BE2C (cell line): ENCODE measurements at places on chromosomes 11 and 22.
A peak's percentile ranks its signal among the peaks of the same experiment; 100 is the strongest.

GRCh38 chr11:127766734-127767133, 766.2 kb upstream of the KIRREL3 start:
- DNase-seq: no peak

DNA sequence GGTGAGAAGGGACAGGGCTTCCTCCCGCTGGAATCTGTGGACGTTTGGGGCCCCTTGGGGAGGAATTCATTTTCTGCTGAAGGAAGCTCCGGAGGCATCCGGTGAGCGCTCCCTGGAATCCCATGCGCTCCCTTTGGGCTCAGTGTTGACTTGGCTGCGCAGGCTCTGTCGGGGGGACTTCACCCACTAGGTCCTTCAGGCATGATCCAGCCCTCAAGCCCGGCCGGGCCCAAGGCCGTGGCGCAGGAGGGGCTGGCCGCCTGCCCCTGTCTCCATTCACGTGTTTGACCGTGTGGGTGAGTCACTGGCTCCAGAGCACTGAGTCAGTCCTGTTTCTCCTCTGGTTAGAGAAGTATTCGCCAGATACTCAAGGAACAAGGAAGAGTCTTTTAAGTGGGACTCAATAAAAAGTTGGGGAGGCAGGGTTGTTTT, 1.4 kb downstream of the CTTN start:
- DNase-seq: no peak

DNA sequence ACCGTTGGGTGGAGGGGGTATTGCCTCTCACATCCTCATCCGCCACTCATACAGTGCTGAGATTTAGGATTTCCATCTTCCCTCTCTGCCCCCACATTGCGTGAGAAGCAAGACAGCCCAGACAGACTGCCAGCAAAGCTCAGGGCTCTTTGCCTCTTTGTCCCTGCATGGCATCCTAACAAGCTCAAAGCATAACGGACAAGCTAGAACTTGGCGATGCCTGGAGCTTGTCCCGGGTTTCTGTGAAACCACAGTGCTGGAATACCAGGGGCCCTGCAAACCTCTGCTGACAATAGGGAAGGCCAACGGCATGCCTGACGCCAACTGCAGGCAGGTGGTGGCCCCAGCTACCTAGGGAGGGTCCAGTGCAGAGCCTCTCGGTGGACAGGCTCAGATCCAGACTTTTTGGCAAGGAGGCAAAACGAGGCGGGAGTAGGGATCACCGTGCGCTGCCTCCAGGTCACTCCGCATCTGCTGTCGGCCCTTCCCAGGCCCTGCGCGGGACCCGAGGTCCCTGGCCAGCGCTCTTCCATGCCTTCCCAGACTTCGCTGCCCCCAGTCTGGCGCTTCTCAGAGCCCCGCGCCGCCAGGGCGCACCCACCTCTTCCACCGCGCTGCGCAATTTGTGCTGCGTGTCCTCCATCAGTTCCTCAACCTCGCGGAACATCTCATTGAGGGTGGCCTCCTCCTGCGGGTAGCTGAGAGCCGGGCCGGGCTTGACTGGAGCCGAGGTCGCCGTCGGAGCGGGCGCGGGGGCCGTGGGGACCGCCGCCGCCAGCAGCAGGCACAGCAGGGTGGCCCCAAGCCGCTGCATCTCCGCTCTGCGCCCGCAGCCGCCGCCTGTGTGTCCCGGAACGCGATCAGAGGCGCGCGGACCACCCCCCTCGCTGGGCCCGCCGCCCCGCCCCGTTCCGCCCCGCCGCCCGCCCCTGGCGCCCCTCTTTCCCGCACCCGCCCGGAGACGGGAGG, at the start of gene DKK3:
DKK3 (minus strand) TSS at position 858 of the 969 bp plus-strand sequence; CDS start at position 814, 44 bp downstream.
- peak; percentile 23 for DNase-seq

DNA sequence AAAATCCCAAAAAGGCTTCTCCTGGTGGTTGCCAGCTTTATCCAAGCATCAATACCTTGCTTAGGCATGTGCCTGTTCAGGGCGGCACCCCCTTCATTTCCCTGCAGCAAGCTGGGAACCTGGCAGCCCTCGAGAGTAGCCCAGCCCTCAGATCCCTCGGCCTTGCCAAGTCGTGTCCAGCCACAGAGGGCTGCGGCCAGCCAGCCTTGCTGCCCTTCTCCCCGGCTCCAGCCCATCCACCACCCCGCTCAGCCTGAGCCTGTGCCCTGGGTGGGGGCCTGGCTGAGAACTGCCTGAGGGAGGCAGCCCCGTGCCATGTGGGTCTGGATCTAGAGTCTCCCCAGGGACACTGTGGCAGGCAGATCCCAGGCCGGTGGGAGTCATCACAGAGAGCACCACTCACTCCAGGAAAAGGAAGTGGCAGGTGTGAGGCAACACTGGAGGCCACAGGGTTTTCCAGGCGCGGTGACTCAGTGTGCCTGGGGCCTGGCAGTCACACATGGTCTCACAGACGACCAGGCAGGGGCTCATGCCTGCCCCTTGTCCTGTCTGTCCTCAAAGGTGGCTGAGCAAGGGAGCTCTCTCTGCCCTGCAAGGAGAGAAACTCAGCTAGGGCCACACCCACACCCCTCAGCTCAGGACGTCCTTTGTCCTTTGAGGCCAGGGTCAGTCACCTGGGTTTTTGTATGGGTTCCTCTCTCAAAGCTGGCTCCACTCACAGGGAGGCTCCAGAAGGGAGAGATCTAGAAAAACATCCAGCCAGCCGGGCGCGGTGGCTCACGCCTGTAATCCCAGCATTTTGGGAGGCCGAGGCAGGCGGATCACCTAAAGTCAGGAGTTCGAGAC, 12.2 kb upstream of the CDC42BPG start:
- DNase-seq: peak; percentile 90

GRCh38 chr11:66467756-66468155, 1.1 kb downstream of the PELI3 start:
- no peak for DNase-seq
